ENCODE measurements at places on chromosomes 1 and 21.

DNA sequence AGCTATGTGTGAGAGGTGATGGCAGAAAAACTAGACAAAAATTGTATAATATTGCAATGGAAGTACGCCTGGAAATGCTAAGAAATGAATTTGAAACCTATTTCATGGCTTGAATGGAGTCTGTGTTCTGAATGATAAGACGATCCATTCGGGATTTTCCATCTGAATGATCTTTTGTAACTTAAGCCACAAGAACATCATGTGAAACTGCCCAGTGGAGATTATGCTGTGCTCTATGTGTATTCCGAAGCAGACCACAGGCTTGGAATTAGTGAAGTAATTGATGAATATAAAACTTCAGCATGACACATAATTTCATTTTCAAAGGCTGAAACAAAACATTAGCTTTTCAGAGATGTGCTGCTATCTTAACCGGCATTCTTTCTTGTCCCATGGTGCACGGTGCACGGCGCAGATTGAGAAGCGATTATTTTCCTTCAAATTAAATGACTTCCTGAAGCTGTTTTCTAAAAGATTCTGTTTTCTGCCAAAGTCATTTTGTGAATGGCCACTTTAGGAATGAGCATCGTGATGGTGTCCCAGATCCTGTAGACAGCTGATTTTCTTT lies 652.9 kb downstream of the PLA2G4A start:
- no peak for DNase-seq

DNA sequence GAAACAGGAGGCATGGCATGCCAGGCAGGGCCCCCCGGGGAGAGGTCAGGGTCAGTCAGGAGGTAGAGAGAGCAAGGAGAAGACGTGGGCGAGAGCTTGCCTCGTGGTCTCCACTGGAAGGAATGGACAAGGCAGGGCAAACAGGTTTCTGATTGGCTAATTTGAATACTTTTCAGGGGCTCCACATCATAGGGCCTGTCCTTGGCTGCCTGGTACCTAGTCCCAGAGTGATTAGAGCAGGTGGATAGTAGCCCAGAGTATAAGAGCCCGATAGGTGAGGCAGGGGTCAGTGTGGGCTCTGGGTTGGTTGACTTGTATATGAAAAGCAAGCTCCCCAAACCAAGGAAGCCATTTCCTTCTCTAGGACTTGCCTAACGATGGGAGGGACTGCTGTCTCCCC lies 178.6 kb downstream of the ZP4 start:
- DNase-seq, result no peak

- DNase-seq, result no peak
Observed at GRCh38 chr1:192635939-192636338, at the start of gene RGS13. Gene RGS13, plus strand, starts transcription at chr1:192636147. Its CDS starts 8,188 bp downstream, at chr1:192644335.

DNA sequence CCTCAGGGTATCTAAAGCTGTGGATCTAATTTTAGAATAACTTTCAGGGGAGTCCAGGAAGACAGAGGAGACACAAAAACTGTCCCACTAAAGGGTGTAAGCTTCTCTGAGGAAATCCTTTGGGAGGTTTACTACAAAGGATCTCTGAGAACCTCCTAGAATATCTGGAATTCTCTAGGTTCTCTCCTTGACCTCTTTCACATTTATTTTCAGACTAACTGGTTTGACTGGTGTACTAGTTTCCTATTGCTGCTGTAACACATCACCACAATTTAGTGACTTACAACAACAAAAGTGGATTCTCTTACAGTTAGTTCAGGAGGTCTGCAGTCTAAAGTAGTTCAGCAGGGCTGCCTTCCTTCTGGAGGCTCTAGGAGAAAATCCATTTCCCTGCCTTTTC lies 175.3 kb upstream of the KIAA0040 start:
- DNase-seq, result no peak

GRCh38 chr1:243884603-243885002 lies 34.6 kb upstream of the AKT3 start:
- DNase-seq, result no peak

DNA sequence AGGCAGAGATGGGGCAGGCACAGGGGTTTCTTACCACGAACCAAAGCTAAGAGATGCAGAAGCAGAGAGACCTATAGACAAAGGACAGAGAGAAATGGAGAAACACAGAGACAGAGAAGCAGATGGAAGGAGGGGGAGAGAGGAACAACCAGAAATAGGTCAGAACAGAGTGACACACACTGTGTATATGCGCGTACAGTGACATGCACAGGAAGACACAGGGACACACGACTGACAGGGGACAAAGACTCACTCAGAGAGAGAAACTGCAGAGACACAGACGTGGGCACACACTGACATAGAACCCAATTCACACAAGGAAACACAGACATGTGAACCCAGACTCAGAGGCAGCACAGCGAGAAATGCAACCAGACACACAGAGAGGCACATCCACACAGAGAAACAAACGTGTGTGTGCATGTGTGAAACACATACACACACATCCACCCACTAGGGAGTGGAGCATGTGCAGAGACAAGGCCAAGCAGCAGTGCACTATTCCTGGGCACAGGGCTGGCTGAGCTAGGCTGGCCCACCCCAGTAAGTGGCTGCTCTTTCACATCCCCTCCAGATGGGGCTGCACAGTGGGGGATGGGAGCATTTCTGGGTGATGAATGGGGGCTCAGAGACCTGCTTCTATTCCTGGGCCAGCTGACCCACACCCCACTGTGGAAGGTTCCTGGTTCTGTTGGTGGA lies 123.4 kb upstream of the CSF3R start:
- no peak for DNase-seq

GRCh38 chr1:42177541-42177981 lies 13.0 kb upstream of the GUCA2A start:
- DNase-seq, result peak; percentile 43

Measured in amygdala (tissue), 56 donors.